ENCODE measurements at places on chromosomes 11 and 22.

GRCh38 chr22:26674211-26675190 lies 17.1 kb downstream of the MIAT start:
- no peak for DNase-seq

GRCh38 chr11:133872160-133872559 lies 26.8 kb upstream of the SPATA19 start:
- DNase-seq = no peak

GRCh38 chr22:35622191-35622913 lies 5.2 kb upstream of the MB start:
- DNase-seq = no peak

DNA sequence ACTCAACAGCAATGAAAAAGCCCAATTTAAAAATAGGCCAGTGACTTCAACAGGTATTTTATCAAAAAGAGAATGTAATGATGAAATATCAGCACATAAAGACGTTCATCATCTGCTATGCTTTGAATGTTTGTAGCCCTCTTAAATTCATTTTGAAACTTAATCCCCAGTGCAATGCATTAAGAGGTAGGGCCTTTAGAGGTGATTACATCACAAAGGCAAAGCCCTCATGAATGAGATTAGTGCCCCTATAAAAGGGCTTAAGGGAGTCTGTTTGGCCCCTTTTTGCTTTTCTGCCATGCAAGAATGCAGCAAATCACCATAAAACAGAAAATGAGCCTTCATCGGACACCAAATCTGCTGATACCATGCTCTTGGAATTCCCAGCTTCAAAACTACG lies 637.0 kb downstream of the DLG2 start:
- no peak for DNase-seq

DNA sequence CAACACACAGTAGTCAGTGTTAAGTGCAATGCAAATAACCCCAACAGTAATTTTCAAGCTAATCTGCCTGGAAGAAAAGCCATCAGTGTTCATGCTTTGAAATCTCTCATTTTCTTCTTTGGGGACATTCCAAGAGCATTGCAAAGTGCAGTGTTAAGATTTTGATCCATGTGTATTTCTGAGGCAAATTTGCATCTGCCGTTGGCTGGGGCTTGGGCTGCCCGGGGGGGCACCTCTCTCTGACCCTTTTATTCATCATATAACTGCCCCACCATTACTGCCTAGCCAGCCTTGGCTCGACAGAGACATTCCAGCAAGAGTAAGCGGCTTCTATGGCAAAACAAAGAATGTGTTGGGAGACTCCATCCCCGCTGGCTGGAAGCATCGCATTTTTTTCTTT lies 483.5 kb downstream of the BRD1 start:
- DNase-seq = no peak

DNA sequence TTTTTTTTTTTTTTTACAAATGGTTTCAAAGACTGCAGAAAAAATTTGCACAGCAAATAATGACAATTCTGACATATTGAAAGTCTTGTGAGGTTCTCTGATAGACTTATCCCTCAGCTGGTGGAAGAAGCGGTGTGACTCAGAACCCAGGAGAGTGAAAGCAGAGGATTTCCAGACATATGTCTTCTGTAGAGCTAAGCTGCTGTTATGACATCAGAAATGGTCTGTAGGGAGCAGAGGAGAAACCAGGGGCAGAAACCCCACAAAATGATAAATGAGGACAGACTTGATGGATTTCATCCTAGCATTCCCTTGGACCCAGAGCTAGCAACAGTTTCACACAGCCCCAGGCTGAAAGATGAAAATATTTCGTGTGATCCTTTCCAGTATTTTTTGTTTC lies 582.6 kb downstream of the METTL15 start:
- DNase-seq = no peak

- DNase-seq = no peak
Measured at GRCh38 chr22:37675930-37676735, 697 bp downstream of the LGALS1 start.

DNA sequence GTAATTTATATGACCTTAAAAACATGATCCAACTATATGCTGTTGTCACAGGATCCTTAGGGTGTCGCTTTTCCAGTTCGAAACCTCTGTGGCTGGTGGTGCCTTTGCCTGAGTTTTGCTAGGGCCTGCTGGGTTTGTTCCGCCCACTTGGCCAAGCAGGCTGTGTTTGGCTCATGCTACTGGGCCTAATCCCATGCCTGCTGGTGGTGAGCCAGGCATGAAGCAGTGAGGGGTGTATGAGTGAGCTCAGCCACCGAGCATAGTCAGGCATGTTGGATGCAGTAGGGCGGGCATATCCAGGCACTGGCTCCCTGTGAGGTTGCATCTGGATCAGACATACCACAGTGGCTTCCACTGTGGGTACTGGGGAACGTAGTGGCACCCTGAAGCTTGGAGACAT lies 16.3 kb downstream of the NPAT start:
- DNase-seq = no peak

DNA sequence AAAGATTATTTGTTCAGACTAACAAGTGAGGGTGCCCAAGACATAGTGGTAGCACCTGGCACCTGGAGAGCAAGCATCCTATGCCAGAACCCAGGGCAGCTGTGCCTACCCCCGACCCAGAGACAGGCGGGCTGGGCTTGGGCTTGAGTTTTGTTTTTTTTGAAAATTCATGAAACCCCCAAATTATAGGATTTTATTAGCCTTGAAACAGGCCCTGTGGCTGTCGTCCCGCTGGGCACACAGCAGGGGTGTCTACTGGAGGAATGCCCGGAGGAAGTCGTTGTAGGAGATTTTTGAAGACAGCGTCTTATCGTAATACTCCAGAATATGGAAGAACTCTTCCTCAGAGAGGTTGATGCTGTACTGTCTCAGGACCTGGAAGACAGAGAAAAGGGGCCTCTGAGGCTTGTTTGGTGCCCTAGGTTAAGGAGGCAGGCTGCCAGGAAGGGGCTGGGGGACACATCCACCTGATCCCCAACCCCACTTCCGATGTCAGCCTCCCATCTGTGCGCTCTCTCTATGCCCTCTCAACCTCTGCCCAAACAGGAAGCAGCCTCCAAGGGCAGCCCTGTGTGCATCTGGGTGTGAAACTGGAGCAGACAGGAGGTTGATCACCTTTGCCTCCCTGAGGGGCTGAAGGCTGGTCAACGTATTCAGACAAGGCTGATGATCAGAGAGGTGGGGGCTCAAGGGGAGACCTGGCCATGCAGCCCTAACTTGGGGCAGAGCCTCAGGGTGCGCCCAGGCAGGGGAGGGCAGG lies 117.0 kb downstream of the MPPED1 start:
- DNase-seq = no peak

- no peak for DNase-seq
Measured at GRCh38 chr11:21675049-21675616, 517.8 kb upstream of the ANO5 start.

DNA sequence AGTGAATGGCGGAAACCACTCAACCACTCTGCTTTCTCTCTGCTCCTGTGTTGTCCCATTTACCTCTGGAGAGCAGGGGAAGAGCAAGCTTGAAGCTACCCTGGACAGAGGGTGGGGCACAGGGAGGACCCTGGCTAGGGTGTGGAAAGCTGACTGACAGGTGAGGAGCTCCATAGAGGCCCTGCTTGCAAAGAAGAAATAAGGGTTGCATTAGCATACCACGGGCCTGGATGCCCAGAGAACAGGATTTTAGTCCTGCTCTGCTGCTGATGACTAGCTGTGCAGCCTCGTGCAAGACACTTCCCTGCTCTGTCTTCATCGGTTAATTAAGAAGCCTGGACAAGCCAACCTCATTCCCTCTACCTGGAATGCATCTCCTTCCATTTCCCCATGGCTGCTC lies 135.0 kb downstream of the BUD13 start:
- no peak for DNase-seq

DNA sequence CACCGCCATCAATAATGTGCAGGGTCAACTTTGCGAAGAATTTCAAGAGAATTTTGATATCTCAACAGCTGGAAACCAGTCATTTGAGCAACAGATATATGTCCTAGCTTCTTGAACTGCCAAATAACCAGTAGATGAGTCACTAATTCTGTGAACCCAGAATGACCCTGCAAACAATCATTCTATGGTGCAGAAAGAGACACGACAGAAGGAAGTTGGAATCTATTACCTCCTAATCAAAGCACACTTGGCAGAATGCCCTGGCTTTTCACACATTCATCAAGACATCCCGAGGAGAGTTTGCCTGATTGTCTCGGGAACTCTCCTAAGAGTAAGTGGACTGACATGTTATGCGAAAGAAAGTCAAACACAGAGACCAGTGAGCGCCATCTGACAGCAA lies 621.1 kb downstream of the OPCML start:
- no peak for DNase-seq

DNA sequence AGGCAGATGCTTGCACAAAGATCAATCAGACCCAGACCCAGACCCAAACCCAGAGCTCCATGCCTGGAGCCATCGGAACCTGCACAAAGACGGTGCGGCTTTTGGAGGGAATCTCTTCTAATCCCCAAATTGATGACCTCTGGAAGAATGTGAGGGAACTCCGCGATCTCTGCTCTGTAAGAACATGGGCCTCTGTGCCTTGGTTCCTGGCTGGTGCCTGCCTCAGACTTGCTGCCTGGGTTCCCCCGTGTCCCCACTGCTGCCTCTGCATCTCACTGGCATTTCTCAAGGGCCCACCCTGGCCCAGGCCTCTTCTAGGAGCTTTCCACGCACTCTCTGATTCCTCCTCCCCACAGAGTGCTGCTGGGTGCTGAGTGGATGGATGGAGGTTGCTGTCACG lies 1044.4 kb downstream of the TBC1D22A start:
- no peak for DNase-seq

- DNase-seq = no peak
Measured at GRCh38 chr11:126419801-126420697, 64.6 kb downstream of the ST3GAL4 start.

GRCh38 chr11:130166457-130166784 lies 6.8 kb downstream of the ST14 start:
- no peak for DNase-seq

GRCh38 chr22:49491726-49492125 lies 335.9 kb downstream of the BRD1 start:
- DNase-seq = no peak

GRCh38 chr22:38041760-38042487 lies 15.3 kb upstream of the PICK1 start:
- DNase-seq = no peak

- DNase-seq = no peak
Measured at GRCh38 chr22:32874976-32875375, 73.5 kb downstream of the TIMP3 start.

GRCh38 chr11:119641983-119642745 lies 86.8 kb downstream of the NECTIN1 start:
- DNase-seq = no peak

DNA sequence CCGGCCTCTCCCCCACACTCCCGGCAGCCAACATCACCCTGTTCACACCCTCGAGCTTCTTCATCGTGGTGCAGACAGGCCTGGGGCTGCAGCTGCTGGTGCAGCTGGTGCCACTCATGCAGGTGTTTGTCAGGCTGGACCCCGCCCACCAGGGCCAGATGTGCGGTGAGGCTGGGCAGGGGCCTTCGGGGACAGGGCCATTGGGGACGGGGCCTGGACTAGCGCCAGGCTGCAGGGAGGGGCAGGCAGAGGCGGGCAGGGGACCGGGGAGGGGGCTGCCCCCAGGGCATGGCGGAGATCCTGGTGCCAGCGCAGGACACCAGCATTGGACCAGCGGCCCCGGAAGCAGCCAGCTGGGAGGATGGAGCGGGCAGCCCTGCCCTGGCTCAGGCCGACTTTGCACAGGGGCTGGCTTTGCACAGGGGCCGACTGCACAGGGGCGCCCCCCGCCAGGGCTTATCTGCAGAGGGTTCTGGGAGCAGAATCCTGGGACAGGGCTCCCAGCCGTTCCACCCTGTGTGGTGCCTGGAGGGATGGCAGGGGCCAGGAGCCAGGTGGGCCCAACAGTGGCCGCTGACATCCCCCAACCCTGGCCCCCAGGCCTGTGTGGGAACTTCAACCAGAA lies 8.6 kb downstream of the MUC5B start:
- DNase-seq = no peak

GRCh38 chr11:119957951-119958350 lies 180.0 kb downstream of the TRIM29 start:
- no peak for DNase-seq

- no peak for DNase-seq
Measured at GRCh38 chr11:44943118-44943517, 7.6 kb downstream of the TP53I11 start.

DNA sequence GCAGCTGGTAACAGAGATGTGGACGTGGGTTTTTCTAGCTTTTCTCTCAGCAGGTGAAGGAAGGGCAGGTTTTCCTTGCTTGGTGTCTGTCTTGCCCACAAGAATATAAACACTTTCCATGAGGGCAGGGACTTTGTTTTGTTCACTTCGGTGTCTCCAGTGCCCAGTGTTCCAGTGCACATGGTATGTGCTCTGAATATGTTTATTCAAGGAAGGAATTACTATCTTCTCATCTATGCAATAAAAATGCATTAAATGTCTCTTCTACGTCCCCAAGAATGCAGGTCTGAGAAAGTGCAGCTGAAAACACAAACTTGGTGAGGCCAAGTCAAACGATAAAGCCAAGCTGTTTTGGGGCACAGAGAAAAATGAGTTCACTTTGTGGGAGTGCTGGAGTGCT lies 56.3 kb upstream of the PLET1 start:
- no peak for DNase-seq

- no peak for DNase-seq
Measured at GRCh38 chr11:86623041-86623621, 49.3 kb downstream of the ME3 start.

GRCh38 chr11:67541198-67541597 lies 18.0 kb upstream of the CABP2 start:
- no peak for DNase-seq

- no peak for DNase-seq
Measured at GRCh38 chr22:38067028-38067415, 9.8 kb downstream of the PICK1 start.

- no peak for DNase-seq
Measured at GRCh38 chr22:22214819-22215329, 29.7 kb upstream of the VPREB1 start.

DNA sequence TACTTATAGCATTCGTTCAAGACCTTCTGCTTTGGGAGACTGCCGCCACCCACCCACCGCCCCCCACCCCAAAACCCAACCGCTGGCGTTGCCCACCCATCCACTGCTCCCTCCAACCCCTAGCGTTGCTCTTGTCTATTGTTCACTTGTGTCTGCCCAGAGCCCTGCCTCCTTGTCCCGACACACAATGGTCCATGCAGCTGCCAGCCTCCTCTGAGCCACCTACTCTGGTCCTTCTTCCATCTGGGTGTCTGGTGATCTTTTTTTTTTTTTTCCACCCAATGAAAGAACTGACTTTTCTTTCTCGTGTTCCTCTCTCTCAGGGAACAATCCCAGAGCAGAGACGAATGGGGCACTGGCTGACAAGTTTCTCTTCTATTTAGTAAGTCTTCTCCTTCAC lies 256.0 kb upstream of the SESN3 start:
- DNase-seq = no peak

- no peak for DNase-seq
Measured at GRCh38 chr11:74086242-74086884, 77.5 kb upstream of the UCP3 start.

GRCh38 chr11:59216641-59217564 lies 4.2 kb upstream of the MPEG1 start:
- no peak for DNase-seq

DNA sequence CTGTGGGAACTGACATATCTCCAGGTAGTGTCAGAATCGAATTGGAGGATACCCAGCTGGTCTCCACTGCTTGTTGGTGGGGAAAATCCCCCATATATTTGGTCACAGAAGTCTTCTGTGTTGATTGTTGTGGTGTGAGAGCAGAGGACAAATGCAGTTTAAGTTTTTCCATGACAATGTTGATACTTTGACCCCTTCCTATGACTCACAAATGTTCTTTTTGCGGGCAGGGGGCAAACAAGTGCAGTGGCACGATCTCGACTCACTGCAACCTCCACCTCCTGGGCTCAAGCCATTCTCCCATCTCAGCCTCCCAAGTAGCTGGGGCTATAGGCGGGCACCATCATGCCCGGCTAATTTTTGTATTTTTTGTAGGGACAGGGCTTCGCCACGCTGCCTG lies 7.4 kb upstream of the PATL1 start:
- DNase-seq = no peak
